ENCODE measurements at places on chromosomes 12 and 14.
A peak's percentile ranks its signal among the peaks of the same experiment; 100 is the strongest.

DNA sequence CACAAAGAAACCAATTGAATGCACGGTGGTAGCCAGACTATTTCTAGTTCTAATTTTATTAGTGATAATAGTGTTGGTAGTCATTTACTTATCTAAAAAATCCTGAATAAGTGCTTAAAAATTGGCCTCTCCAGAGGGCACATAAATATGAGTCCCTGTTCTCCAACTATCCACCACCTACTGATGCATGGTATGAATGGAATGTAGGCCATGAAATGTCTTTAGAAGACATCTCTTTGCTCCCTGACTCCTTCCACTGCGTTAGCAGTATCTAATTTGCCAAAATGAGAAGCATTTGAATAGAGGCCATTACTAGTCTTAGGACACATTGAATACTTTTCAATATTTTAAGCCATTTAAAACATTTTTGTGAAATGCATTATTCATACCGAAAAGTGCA lies 261.7 kb downstream of the LRFN5 start:
- no peak for DNase-seq

- no peak for DNase-seq
Measured at GRCh38 chr14:62144863-62145262, 382.6 kb downstream of the SNAPC1 start.

- no peak for DNase-seq
Measured at GRCh38 chr12:80709811-80710726, 2.6 kb downstream of the MYF6 start.

- DNase-seq: peak; percentile 25
Measured at GRCh38 chr12:80442426-80443222, 1.4 kb upstream of the PTPRQ start.

DNA sequence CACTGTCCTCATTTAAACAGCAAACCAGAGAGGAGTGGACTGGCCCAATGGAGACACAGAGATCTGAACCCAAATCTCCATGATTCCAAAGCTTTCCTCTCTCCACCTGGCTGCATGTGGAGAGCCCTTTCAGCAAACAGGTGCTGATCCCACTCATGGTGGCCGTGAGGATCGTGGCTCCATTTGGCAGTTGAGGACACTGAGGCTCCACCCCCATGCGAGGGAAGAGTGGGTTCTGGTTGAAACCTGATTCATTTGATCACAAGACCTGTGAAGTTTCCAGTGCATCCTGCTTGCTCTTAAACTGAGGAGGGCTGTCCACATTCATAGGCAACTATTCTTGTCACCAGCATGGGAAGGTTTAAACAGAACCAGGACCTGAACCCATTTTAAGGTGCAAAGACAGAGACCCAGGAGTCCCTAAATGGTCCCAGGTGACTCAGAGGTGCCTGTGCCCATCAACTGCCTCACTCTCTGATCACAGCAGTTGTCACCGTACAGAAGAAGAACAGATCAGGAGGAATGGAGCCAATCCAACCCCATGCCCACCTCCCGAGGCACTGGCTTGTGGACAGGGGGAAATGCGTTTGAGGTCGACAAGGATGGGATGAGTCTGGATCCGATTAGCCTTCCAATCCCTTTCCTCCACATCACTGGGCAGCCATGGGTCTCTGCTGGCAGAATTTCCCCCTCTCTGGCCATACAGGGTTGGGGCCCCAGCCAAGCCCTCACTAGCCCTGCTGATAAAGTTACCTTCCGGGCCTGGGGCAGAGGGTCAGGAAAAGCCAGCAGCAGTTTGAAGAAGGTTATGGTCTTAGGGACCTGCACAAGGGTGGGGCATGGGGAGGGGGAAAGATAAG lies 45.5 kb upstream of the BCL11B start:
- no peak for DNase-seq

- no peak for DNase-seq
Measured at GRCh38 chr12:57614178-57614947, 3.1 kb downstream of the ARHGEF25 start.

- DNase-seq: no peak
Measured at GRCh38 chr14:89276424-89276975, 140.5 kb downstream of the FOXN3 start.

- peak; percentile 68 for DNase-seq
Measured at GRCh38 chr14:104872469-104873341, 7.6 kb downstream of the CEP170B start.

GRCh38 chr12:31324845-31325523 lies 966 bp downstream of the SINHCAF start:
- peak; percentile 69 for DNase-seq

GRCh38 chr14:102317564-102318248 lies 1.8 kb upstream of the ZNF839 start:
- DNase-seq: peak; percentile 37

GRCh38 chr14:96195441-96196081 lies 9.1 kb upstream of the BDKRB2 start:
- no peak for DNase-seq

DNA sequence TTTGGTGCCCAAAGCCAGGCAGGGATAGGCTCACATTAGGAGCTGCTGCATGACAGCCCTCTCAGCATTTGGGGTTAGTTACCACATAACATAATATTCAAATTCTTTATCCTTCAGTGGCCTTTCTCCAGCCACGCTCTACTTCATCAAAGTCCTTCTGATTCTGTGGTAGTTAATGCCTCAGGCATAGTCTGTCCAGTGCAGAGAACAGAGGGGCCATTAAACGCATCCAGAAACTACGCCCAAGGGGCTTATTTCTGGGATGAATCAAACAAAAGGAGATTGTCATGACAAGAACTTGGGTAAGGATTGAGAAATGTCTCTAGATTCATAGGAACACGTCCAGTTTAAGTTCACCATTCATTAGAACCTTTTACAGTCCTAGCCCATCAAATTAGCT lies 183.4 kb upstream of the PLXNC1 start:
- DNase-seq: no peak

Data from lung (tissue), 17 donors.